Activated gamma-delta T cell treated with anti-CD3 and anti-CD28 coated beads, Interleukin-2, amount 50 U/mL, for 16 hours (primary cell): ENCODE measurements at places on chromosomes 11 and 22.

DNA sequence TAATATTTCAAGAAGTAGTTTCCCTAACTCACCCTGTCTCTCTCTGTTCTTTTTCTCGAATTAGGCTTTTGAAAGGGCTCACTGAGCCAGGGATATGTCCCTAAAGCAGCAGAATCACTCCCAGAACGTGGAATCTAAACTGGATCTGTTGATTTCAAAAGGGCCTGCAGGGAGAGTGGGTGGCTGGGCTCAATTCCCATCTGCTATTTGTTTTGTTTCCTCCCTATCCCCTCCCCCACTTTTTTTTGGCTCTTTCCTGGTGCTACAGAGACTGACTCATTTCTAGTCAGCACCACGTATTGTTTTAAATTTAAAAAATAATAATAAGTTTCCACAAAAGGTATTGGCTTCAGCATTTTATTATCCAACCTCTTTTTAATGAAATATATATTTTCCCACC, 961.5 kb downstream of the FAM181B start:
- no peak for DNase-seq

DNA sequence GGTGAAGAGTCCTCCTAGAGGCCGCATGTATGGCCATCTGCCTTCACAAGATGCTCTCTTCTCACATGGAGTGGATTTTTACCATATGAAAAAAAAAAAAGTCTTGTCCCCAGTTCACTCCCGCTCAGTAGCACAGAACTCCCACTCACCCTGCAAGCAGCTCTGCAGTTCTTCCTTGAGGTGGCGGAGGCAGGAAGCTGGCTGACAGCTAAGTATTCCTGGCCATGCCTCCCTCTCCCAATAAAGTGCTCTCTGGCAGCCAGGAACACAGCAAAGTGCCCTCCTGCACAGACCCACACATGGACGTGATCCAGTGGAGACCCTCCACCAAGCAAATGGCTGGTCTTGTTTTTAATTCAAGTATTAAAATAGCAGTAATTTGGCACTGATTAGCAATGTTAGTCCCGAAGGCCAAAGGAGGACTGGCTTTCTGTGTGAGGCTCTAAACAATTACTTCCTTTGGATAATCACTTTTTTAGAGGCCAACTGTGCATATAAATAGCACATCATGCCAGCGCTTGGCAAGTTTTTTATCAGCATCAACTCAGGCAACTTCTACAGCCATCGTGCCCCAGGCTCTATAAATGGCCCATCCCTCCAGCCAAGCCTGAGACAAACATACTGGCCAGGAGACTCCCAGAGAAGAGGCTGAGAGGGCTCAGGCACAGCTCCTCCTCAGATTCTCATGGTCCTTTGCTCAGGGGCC, 413.6 kb downstream of the OPCML start:
- no peak for DNase-seq

DNA sequence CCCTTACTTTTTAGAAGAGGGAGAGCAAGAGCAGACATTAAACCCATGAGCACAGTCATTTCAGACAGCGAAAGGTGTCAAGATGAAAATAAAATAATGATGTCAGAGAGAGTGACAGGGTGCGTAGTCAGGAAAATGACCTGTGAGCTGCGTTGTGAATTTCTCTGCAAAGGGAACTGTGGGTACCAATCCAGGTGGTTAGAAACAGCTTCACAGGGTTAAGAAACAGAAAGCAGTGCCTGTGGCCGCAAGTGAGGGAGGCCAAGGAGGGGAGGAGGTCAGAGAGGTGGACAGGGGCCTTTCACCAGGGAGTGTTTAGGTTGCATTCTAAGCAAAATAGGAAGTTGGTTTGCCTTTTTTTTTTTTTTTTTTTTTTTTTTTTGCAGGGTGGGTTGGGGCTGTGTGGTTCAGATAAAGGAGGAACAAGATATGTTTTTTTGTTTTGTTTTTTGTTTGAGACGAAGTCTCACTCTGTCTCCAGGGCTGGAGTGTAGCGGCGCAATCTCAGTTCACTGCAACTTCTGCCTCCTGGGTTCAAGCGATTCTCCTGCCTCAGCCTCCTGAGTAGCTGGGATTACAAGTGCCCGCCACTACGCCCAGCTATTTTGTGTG, 7.9 kb downstream of the TIGD3 start:
- no peak for DNase-seq

DNA sequence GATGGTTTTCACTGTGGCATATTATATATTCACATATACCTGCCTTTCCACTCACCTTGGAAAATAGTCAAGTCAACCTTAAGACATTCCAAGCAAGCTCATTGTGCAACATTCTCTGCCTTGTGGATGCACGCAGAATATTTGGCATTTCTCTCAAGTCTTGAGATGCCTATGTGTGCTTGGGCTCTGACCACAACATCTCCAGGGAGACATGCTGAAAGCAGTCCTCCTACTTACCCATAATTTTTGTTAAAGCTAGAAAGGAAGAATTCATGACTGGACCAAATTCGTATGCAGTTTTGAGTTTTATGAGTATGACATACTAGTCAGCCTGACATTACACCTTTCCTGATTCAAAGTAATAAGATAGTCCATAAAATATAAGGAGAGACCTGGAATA, 684.0 kb downstream of the OPCML start:
- no peak for DNase-seq

- DNase-seq = no peak
Observed at GRCh38 chr11:72220696-72221363, 3.7 kb upstream of the INPPL1 start.

DNA sequence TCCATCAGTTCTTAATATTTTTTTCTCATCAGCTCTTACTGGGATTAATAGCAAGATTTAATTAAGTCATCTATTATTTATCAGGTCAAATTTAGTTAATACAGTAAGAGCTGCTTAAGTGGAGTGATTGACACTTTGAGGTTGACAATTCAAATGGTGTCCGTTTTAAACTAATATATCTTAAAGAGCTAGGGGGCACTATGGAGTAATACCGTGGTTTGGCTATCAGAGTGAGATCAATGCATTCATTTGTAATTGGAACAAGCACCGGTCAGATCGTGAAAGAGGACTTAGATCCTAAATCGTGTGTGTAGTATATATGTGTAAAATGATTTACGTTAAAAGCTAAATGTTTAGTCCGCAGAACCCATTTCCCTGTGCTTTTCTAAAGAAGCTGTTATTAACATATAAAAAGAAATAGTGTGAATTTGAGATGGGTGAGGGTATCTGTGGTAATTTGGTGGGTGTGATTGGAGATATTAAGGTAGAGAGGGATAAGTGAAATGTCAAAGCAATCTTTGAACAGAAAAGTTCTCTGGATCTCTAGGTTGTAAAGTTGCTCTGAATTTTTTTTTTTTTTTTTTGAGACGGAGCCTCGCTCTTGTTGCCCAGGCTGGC, 2.3 kb downstream of the SIK2 start:
- no peak for DNase-seq
